ENCODE measurements at places on chromosomes 13 and 19. TPM values are rescaled to one million over a fixed set of nuclear protein-coding genes. Genes with fewer than 3 reads are reported as not detected.

DNA sequence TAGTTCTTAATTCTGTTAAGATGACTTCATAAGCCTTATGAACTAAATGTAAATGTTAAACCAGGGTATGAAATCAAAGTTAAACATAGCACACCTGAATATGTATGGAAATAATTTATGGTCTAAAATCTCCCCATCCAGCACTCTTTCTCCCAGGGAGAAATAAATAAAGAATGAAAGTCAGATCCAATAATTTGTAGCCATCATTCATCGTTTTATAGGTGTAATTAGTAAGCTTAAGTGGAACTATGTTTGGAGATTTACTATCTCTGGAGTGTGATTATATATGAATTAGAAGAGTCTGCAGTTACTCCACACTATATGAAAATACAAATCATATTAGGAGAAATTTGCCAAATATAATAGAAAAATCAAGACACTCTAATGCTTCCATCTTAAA, 405.1 kb downstream of the DACH1 start:
- DNase-seq: no peak

- DNase-seq: no peak
Observed at GRCh38 chr19:48363500-48363809, 285 bp downstream of the TMEM143 start.

DNA sequence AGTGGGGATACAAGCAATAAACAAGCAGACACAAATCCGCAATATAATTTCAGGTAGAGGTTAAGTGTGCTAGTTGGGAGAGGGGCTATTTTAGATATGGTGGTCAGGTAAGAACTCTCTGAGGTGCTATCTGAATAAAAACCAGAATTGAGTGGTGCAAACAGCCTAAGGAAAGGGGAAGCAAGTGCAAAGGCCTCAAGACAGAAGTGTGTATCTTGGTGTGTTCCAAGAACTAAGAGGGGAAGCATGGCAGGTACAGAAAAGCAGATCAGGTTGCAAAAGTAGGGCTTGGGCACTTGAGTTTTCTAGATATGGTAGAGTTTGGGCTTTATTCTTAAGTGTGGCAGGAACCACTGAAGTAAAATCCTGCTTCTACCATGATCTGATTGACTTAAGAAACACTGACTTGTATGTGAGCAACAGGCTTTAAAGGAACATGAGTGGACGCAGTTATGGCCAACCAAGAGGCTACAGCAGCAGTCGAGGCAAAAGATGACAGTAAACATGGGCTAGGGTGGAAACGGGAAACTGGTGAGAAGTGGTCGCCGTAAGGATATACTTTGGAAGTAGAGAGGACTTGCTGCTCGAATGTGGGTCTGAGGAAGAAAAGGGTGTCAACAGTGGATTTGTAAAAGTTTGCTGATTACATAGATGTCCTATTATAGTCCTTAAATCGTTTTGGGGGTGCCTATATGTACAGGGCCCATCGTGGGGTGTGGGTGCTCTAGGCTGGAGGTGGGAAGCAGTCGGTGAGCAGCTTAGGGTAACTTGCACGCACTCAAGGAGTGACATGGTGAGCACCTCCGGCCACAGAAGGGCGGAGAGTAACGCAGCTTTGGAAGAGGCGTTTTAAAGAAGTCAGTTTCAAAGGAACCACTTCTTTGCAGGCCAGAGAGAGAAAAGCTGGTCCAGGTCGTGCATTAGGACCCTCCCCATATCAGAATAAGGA, 677 bp downstream of the TGDS start:
- no peak for DNase-seq

DNA sequence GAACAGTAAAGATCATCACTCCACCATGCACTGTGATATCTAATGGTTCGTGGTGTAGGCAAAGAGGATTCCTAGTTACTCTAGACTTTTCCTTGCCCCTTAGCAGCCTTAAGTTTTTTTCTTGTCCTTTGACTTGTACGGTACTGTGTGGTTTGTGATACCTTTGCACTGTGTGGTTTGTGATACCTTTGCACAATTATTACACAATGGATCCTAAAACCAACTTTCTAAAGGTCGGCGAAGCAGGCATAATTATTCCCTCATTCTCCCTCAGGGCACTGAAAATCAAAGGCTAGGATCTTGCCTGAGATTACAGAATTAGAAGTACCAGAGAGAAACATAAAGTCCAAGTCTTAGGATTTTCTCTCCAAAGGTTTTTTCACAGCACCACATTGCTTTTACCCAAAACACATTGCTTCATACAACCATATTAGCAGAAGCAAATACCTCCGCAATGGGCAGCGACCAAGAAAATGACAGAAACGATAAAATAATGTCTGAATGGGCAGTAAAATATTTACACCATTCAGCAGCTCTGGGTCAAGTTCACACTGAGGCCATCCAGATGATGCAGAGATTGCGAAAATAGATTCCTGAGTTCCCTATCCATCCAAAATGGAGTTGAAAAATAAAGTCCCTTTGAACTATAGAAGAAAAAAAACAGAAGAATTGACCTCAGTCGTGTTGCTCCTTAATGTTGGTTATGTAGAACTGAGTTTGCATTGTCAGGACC, 106.4 kb downstream of the FGF14 start:
- DNase-seq: peak; percentile 33

- DNase-seq: no peak
Observed at GRCh38 chr19:10045371-10045770, 32.1 kb downstream of the RDH8 start.

DNA sequence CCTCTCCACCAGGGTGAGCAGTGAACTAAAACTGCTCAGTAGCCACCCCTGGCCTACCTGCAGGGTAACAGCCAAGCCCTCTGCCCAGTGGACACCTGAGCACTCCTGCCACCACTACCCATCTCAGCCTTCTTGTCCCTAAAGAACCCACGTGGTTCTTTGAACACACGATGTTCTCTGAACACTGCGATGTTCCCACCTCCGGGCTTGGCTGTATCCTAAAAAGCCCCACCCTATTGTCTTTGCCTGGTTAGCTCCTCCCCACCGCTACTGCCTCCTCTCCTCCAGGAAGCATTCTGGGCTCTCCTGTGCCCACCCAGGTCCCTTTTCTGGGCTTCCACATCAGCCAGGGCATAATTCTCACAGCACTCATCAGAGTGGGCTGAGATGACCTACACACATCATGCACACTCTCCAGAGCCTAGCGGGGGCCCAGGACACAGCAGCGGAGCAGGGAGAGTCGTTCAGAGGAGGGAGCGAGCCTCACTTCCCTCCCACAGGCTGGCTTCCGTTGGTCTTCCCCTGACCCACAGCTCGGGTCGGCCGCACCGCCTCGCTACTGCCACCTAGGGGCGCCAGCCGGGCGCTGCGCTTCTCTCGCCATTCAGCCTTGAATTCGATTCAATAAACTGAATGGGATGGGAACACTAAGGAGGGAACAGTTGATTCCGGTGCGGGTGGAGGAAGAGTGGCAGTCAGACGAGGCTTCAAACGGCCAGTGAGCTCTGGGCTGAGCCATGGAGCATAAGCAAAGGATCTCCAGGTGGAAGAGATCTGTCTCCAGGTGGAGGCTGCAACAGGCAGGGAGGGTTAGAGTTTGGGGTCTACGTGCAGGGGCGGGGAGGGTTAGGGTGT, 3.2 kb downstream of the ELAVL1 start:
- DNase-seq: peak; percentile 43

DNA sequence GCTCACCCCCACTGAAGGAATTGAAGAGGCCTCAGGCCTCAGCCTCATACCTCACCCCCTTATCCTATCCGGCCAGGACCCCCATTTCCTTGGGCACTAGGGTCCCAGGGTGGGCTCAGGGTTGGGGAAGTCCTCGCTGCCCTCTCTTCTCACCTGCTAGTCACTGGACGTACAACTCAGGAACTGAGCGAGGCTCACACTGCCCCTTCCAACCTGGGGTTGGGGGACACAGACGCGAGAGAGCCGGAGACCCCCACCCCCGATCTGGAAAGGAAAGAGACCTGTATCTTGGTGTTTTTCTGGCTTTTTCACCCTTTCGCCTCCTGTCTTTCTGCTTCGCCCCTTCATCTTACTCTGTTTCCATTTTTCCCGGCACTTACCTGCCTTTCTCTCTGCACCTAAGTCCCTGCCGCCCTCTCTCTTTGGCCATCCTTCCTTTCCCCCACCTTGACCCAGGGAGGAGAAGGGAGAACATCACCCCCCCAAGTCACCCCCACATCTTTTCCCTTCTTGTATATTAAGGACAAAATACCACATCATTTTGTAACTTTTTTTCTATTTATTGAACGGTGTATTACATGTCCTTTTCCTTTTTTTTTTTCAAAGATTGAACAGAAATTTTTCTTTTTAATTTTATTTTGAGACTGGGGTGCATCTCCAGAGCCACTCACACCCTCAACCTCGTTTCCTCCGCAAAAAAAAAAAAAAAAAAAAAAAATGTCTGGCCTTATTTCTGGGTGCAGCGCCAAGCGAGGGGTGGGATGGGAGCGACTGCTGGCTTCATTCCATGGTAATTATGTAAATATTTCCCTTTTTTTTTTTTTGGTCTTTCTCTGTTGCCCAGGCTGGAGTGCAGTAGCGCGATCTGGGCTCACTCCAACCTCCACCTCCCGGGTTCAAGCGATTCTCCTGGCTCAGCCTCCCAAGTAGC, 36.6 kb downstream of the ZSWIM4 start:
- DNase-seq: no peak

GRCh38 chr13:32150794-32151193, 119.2 kb downstream of the FRY start:
- DNase-seq: no peak

DNA sequence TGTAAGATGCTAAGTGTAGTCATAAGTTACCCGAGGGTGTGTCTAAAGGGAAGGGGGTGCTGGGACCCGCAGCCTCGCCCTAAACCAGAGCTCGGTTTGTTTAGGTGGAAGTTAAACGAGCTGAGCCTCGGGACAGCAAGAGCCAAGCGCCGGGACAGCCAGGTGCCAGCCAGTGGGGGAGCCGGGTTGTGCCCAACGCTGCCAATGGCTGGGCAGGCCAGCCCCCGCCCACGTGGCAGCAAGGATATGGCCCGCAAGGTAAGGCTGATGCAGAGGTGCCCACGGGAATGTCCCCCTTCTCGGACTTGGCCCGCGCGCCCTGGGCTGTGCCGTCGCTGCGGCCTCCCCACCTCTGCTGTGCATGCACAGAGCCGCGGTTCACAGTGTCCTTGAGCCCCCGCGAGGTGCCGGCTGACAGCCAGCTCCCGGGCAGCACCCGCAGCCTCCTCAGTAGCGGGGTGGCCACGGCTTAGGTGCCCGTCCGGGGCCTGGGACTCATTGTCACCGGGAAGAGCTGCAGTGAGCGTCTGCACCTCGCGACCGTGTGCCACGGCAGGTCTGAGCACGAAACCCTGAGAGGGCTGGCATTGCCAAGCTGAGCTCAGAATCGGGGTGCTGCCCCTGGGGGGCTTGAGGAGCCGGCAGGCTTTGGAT, 9.3 kb upstream of the RPS15 start:
- DNase-seq: no peak

- no peak for DNase-seq
Observed at GRCh38 chr13:48708764-48709163, 55.0 kb downstream of the CYSLTR2 start.

- no peak for DNase-seq
Observed at GRCh38 chr19:1807030-1807694, 4.9 kb downstream of the ATP8B3 start.

- DNase-seq: no peak
Observed at GRCh38 chr19:46192992-46193650, 36.4 kb upstream of the IGFL1 start.

GRCh38 chr19:58038688-58039204, 4.9 kb downstream of the ZSCAN1 start:
- no peak for DNase-seq

DNA sequence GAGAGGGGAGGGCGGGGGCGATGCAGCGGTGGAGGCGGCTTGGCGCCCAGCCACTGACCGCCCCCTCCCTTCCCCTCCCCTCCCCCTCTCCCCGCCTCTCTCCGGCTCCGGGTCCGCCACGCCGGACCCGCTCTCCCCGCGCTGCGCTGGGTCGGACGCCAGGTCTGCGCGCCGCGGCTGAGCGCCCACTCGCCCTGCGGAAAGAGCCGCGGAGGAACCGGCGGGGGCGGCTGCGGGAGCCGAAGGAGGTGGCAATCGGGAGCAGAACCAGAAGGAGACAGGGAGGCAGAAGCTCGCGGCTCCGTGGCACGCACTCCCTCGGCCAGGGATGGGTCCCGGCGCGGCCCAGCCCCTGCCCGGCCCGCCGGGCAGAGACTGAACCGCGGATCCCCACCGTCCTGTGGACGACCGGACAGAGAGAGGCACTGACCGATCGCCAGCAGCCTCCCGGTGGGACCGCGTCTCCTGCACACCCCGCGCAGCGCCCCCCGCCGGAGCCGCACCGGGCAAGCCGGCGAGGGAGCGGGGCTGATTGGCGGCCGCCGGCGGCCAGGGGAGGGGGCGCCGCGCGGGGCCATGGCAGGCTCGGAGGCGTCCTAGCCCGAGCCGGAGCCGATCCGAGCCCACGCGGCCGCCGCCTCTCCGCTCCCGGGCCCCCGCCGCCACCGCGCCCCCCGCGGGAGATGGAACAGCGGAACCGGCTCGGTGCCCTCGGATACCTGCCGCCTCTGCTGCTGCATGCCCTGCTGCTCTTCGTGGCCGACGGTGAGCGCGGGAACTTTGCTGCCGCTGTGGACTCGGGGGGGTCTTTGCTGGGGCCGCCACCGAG, at the start of gene VSTM2B:
VSTM2B (plus strand) TSS at position 94 of the 829 bp plus-strand sequence; CDS start at position 684, 590 bp downstream.
- no peak for DNase-seq

- peak; percentile 61 for DNase-seq
Observed at GRCh38 chr13:100394005-100394695, 194.4 kb downstream of the GGACT start.

- no peak for DNase-seq
Observed at GRCh38 chr13:75452564-75452963, 29.4 kb downstream of the TBC1D4 start.

GRCh38 chr13:27622881-27623280, 1.2 kb downstream of the POLR1D start:
- DNase-seq: no peak

- DNase-seq: peak; percentile 32
Observed at GRCh38 chr19:49590971-49591730, at the start of gene PRR12. PRR12 (plus strand) TSS chr19:49591182; CDS start chr19:49591655, 473 bp downstream.

DNA sequence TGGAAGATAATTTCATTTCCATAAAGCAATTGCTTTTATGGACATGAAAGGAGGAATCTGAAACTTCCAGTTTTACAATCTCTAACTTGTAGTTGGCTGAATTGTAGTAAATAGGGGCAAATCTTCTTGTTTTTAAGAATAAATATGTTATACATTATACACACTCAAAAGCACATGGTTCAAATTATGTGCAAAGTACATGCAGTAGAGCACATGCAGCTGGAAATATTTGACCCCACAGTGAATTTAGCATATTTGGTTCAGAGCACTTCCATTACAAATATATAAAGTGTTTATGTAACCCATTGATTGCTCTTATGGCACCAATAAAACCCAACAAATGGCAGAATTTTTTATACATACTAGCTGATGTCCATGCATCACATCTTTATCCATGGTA, 180.5 kb downstream of the IRS2 start:
- DNase-seq: no peak

- no peak for DNase-seq
Observed at GRCh38 chr13:100014621-100015020, 33.0 kb downstream of the ZIC2 start.

GRCh38 chr13:109626386-109627171, 159.8 kb downstream of the IRS2 start:
- no peak for DNase-seq

GRCh38 chr19:13920940-13921747, 15.1 kb downstream of the CC2D1A start:
- DNase-seq: no peak

Gene ARMC6
- 18.9 TPM for polyA plus RNA-seq

Gene KLK3
- polyA plus RNA-seq: not detected

Gene IZUMO4
- polyA plus RNA-seq: 0.56 TPM

Gene ZNF155
- 8.2 TPM for polyA plus RNA-seq

Gene CCDC194
- not detected for polyA plus RNA-seq

Gene CDC42EP5
- 12.3 TPM for polyA plus RNA-seq

Gene RASAL3
- 0.04 TPM for polyA plus RNA-seq

Gene ALOX5AP
- polyA plus RNA-seq: 5.2 TPM

Gene ZNF490
- 3.7 TPM for polyA plus RNA-seq

Gene ZNF550
- polyA plus RNA-seq: 8.2 TPM

Gene FBXO27
- polyA plus RNA-seq: 2.4 TPM

Gene IZUMO2
- polyA plus RNA-seq: not detected

All from AG04450 (cell line).